ENCODE measurements at places on chromosomes 2 and 18.

- DNase-seq, result no peak
These were observed 757 bp downstream of the HDHD2 start for GRCh38 chr18:47149457-47150028.

GRCh38 chr2:190318514-190318913 lies 1.1 kb downstream of the HIBCH start:
- no peak for DNase-seq

DNA sequence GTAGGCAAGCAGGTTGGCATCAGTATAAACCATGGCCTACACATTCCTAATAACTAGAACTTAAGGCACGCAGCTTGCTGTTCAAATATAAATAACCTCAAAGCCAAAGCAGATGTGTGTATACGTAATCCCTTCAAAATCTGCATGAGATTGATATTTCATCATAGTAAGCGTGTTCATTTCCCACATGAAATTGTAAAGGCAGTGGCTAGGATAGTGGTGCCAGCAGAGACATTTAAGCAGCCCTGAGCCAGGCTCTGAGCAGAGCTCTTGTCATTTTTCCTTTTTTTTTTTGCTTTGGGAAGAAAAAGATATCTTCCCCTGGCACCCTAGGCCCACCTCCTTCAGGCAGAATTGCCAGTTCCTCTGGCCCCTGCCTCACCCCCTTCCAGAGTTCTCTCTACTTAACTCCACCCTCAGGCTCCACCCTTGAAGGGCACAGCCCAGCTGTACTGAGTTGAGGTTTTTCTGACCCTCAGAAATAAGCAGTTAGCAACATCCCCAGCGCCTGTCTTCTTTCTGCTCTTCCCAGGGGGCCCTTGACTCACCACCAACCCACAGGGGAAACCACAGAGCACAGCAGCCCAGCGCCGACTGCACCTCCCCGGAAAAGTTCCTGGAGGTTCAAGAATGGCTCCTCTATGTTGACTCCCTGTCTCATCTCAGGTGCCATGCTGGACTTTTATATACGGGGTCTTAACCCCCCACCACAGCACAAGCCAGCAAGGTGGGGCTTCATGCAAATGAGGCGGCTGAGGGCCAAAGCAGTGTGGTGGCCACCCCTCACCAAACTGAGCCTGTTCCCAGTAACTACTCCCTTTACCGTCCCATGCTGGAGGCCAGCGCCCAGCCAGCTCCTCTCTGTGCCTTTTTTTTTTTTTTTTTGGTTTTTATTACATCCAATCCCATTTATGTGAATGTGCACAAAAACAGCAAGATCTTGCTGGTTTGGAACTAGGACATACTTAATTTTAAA lies 84.7 kb downstream of the EHD3 start:
- DNase-seq, result peak; percentile 10

- no peak for DNase-seq
These were observed 15.5 kb upstream of the ATG16L1 start for GRCh38 chr2:233235977-233236376.

- no peak for DNase-seq
These were observed 62.4 kb upstream of the ACVR1 start for GRCh38 chr2:157938556-157938955.

Measured in CD4-positive, alpha-beta T cell treated with Interferon gamma for 1 hour (primary cell).